Astrocyte (in vitro differentiated cells and primary cell): ENCODE measurements at places on chromosomes 6 and 20. TPM values are rescaled to one million over a fixed set of nuclear protein-coding genes. Genes with fewer than 3 reads are reported as not detected.
A peak's percentile ranks its signal among the peaks of the same experiment; 100 is the strongest.

The TFAP2D gene
- not detected in 2 replicates for total RNA-seq

The C20orf204 gene
- 0.75 and 0.99 TPM in 2 replicates for total RNA-seq

The SIRPD gene
- not detected in 2 replicates for total RNA-seq

The SPINT4 gene
- total RNA-seq: not detected in 2 replicates

The OR2J3 gene
- not detected in 2 replicates for total RNA-seq

The NHLRC1 gene
- 0.29 TPM in 1 of 2 replicates, not detected in the other for total RNA-seq

The PARD6B gene
- total RNA-seq: 10.1 and 13.1 TPM in 2 replicates

The ACSS1 gene
- 0.24 and 0.27 TPM in 2 replicates for total RNA-seq

The GJA10 gene
- not detected in 2 replicates for total RNA-seq

The CALHM6 gene
- total RNA-seq: not detected in 2 replicates

The FOXF2 gene
- total RNA-seq: 0.46 and 0.61 TPM in 2 replicates

The MTFR2 gene
- total RNA-seq: 1.3 and 1.8 TPM in 2 replicates

DNA sequence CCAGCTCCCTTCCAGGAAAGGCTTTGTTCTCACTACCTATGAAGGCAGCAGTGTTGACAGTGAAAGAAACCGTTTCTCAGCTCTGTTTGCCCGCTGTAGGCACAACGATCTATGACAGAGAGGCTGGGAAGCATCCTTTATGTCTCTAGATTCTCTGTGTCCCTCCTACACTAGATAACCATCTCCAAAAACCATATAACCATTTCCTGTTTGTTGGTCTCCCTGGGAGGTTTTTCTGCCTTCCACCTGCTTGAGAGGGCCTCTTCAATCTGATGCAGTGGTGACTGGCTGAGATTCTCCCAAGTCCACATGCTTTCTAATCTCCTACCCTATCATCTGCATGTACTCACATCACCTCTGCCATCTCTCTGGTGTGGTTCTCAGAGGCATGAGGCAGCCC lies 32.0 kb upstream of the TMEM217 start:
- DNase-seq: no peak

- peak; percentile 65 for DNase-seq
Measured at GRCh38 chr20:59042796-59043631, 428 bp upstream of the PRELID3B start.

- no peak for DNase-seq
Measured at GRCh38 chr20:24859539-24859938, 89.5 kb upstream of the CST7 start.

DNA sequence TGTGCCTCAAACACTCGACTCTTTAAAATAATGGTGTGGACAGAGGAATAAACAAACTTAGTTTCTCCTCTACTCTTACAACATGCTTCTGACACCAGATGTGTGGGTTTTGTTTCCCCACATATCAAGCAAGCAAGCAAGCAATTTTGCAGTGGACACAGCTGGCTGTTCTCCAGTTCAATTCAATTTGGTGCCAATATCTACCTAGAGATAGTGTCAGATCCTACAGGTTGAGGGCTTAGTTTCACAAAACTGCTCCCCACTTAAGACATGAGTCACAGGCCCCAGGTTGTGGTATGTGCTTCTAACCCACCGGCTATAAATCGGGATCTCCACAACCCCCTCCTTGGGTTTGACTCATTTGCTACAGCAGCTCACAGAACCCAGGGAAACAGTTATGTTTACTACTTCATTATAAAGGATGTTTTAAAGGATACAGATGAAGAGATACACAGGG lies 131.4 kb upstream of the TRAF3IP2 start:
- peak; percentile 84 for DNase-seq

GRCh38 chr6:105893741-105894140 lies 192.4 kb upstream of the PRDM1 start:
- no peak for DNase-seq

DNA sequence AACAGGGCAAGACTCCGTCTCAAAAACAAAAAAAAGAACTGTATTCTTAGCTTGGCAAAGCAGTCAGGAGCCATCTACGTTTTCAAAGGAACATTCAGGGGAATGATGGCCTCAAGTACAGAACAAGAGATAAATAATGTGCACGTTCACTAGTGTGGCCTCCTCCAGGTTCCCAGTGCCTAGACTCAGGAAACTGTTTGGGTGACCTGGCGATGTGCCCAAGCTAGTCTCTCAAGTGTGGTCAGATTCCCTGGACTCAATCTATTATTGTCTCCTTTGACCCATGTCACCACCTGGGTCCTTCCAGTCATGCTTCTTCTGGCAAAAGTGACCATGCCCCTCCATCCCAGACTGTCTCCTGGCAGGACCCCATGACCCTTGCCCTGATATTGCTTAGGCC lies 23.7 kb downstream of the TRAF3IP2 start:
- no peak for DNase-seq

- DNase-seq: peak; percentile 60
Measured at GRCh38 chr6:116411284-116411623, 40.5 kb downstream of the DSE start.

- peak; percentile 92 for DNase-seq
Measured at GRCh38 chr6:11197175-11197536, 35.3 kb downstream of the NEDD9 start.

DNA sequence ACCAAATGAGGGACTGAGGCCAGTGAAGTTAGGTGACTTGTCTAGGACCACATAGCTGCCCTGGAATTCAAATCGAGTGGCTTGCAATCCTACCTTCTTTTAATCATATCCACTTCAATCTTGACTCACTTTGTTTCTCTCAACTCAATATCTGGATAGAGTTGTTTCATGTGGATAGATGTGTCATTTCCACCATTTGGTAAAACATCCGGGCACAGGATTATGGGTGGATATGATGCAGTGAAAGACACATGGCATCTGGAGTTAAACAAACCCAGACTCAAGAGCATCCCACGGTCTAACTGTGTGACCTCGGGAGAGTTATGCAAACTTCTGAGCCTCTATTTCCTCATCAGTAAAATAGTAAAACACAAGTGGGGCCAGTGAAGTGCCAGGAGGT lies 103.6 kb upstream of the CNKSR3 start:
- peak; percentile 48 for DNase-seq

GRCh38 chr6:156727715-156728385 lies 49.3 kb upstream of the ARID1B start:
- DNase-seq: no peak

GRCh38 chr20:37702403-37703034 lies 8.7 kb downstream of the CTNNBL1 start:
- no peak for DNase-seq

DNA sequence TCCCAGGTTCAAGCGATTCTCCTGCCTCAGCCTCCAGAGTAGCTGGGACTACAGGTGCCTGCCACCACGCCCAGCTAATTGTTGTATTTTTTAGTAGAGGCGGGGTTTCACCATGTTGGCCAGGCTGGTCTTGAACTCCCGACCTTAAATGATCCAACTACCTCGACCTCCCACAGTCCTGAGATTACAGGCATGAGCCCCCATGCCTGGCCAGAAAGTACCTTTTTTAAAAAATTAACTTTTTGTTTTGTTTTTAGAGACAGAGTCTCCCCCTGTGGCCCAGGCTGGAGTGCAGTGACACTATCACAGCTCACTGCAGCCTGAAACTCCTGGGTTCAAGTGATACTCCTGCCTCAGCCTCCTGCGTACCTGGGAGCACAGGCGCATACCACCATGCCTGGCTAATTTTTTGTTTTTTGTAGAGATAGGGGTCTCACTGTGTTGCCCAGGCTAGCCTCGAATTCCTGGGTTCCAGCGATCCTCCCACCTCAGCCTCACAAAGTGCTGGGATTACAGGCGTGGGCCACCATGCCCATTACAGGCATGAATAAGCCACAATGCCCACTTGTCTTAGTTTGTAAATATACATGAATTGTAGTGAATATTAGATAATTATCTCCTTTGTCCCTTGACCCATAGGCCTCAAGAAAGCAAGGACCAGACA lies 17.4 kb upstream of the EEF1A1 start:
- no peak for DNase-seq

- DNase-seq: peak; percentile 84
Measured at GRCh38 chr6:33589731-33590530, 9.9 kb upstream of the BAK1 start.

DNA sequence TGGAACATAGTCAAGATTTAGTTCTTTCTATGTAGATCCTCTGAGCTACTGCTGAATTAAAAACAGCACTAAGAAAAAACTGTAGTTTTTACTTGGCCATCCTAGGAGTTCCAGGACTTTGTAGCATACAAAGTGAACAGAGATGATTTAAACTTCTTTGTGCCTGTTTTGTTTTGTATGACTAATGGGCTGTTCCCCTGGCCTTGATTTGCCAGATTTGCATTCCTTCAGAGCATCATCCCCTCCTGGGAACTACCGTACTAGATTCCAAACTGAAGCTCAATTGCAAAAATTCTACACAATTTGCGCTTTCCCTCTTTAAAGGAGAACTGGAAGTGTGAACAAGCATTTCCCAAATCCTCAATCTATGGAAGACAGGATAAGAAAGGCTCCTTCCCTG lies 23.1 kb downstream of the ACOT13 start:
- no peak for DNase-seq

GRCh38 chr6:14844411-14844810 lies 401.5 kb upstream of the JARID2 start:
- DNase-seq: no peak

- no peak for DNase-seq
Measured at GRCh38 chr20:59221707-59222252, 58.2 kb downstream of the ZNF831 start.

DNA sequence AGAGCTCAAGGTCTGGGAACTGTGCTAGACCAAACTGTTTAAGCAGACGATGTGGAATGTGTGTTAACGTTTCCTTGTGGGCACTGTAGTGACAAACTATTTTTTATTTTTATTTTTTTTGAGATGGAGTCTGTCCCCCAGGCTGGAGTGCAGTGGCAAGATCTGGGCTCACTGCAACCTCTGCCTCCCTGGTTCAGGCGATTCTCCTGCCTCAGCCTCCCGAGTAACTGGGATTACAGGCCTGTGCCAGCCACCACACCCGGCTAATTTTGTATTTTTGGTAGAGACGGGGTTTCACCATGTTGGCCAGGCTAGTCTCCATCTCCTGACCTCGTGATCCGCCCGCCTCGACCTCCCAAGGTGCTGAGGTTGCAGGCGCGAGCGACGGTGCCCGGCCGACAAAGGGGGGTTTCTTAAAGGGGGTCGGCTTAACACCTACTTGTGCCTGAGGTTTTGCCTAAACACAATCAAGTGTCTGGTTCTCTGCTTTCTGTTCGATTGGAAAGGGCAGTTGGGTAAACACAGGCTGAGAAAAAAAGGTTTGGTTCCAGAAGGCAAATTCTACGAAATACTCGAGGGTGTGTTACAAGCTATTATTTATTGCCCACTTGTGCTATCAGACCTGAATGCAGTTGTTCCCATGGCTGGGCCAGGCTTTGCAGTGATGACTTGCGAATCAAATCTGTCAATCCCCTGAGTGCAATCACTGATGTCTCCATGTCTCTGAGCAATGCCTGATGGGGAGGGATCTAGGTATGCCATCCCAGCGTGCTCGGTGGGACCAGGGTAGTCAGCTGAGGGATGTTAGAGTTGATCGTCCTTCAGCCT lies 1.3 kb downstream of the NOP56 start:
- DNase-seq: no peak

- DNase-seq: no peak
Measured at GRCh38 chr20:57211406-57211805, 55.0 kb downstream of the BMP7 start.

DNA sequence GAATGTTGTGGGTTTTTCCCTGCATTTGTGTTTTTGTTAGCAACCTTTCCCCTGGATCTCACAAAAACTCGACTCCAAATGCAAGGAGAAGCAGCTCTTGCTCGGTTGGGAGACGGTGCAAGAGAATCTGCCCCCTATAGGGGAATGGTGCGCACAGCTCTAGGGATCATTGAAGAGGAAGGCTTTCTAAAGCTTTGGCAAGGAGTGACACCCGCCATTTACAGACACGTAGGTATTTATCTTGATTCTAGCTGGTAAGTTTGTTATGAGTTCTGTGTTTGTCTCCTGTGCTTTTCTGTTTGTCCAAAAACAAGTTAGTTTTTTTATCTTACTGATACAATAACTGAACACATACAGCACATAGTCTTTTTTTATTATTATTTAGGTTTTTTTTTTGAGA lies 3.0 kb downstream of the SLC25A27 start:
- no peak for DNase-seq

DNA sequence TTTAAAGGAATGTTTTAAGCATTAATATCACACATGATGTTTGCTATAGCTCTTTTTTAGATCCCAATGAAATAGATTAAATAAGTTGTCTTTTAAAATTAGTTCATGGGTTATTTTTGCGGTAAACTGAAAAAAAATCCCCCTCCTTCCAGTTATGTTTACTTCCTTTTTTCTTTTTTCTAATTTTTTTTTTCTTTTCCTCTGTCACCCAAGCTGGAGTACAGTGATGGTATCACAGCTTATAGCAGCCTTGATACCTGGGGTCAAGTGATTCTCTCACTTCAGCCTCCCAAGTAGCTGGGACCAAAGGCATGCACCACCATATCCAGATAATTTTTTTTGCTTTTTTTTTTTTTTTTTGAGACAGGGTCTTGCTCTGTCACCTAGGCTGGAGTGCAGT lies 17.8 kb upstream of the SCAF8 start:
- no peak for DNase-seq

- peak; percentile 71 for DNase-seq
Measured at GRCh38 chr6:144033816-144034735, 26.0 kb upstream of the PLAGL1 start.

DNA sequence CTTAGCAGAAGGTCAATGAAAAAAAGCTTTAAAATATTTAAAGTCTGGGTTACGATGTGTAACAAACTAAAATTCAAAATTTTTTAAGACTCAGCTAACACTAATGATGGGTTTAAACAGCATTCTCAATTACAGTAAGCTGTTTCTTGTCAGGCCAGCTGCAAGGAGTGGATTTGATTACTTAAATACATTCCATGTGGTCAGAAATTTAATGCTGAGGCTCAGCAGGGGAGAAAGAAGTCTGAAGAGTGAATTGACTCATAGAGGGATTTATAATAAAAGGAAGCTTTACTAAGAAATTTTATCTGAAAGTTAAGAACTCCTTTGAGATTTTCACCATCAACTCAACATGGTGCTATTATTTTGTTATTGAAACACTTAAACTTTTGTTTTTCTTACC lies 398.6 kb downstream of the KHDRBS2 start:
- DNase-seq: no peak

DNA sequence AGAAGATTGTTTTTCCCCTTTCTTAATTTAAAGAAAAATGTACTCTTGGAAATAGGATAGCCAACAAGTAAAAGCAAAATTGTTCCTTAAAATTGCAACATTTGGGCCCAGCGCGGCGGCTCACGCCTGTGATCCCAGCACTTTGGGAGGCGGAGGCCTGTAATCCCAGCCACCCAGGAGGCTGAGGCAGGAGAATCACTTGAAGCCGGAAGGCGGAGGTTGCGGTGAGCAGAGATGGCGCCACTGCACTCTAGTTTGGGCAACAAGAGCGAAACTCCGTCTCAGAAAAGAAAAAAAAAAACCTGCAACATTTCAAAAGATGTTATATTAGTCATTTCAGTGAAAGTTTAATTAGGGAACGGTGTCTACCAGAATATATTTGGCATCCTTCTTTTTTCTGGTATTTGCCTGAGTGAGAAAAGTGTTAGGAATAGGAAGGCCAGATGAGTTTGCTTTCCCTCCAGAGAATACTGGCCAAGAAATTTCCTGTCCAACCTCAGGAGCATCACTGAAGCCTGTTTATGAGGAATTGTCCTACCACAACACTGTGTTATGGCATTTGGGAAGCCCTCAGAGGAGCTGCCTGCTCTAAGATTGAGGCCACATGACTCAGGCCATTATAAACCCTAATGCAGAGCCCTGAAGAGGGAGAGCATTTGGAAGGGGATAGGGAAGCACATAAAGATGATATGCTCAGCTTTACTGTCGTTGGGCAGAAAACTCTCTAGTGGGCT lies 1.2 kb upstream of the GJA1 start:
- no peak for DNase-seq

GRCh38 chr20:63216849-63217471 lies 1.0 kb upstream of the YTHDF1 start:
- DNase-seq: no peak
